ENCODE measurements at places on chromosomes 13 and 19.

- DNase-seq = no peak
Measured at GRCh38 chr13:91482427-91482826, 84.0 kb downstream of the GPC5 start.

GRCh38 chr19:24081056-24081455 lies 5.9 kb upstream of the ZNF254 start:
- no peak for DNase-seq

- DNase-seq = no peak
Measured at GRCh38 chr13:109817591-109818535, 31.5 kb upstream of the IRS2 start.

- DNase-seq = no peak
Measured at GRCh38 chr13:98581971-98582702, 5.2 kb upstream of the STK24 start.

- peak; percentile 86 for DNase-seq
Measured at GRCh38 chr19:46426506-46427162, 2.1 kb downstream of the PNMA8C start.

GRCh38 chr13:109400624-109401257 lies 385.6 kb downstream of the IRS2 start:
- no peak for DNase-seq

- no peak for DNase-seq
Measured at GRCh38 chr13:47215736-47216135, 318.9 kb upstream of the HTR2A start.

- peak; percentile 72 for DNase-seq
Measured at GRCh38 chr13:96785986-96786385, 208.3 kb downstream of the OXGR1 start.

DNA sequence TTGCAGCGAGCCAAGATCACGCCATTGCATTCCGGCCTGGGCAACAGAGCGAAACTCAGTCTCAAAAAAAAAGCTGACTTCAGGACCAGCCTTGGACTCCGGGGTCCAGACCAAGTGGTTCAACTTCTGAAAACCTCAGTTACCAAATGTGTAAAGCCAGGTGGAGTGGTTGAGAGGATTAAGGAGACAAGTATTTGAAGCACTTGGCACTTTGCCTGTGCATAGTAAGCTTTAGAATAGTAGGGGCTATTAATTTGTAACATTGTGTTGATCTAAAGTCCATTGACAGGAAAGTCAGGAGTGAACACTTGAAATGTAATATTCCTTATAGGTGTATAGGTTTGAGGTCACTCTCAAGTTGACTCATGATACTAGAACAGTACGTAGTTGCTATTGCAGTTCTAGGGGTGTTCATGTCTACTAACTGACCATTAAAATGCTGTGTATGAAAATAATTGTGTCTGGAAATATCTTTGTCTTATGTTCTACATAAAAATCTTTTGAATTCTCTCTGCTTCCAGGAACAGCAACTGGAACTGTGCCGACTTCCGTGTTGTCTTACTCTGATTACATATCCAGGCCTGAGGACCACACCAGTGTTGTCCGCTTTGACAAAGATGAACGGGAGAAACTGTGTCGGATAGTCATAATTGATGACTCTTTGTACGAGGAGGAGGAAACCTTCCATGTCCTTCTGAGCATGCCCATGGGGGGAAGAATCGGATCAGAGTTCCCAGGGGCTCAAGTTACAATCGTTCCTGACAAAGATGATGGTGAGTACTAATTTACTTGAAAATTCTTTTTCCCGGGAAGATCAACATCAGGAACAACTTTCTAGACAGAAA lies 97.4 kb downstream of the FREM2 start:
- DNase-seq = no peak

DNA sequence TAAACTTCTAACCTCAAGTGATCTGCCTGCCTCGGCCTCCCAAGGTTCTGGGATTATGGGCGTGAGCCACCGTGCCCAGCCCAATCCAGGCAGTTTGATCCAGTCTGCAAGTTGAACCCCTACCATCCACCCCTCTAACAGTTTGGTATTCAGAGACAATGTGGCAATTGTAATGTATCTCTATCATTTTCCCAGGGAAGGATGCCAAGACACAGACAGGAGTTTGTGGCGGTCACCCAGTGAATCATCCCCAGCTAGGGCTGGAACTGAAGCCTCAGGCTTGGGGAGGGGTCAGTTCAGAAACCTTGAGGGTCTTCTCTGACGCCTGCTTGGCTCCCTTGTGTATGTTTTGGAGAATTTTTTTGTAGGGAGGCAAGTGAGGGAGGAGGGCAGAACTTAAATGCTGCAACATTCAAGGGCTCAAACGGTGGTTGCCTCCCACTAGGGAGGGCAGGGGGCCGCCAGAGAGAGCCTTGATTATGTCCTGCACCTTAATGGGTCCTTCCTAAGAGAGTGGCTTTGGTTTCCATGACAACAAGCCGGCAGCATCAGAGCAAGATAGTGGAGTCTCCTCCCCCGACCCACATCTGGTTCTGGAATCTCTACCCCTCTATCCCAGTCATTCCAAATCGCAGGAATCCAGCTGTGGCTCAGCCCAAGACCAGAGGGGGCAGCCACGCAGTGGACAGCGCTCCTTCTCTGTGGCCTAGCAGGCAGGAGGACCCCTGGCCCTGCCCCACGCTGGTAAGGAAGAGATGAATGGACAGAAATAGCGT lies 14.9 kb upstream of the FEM1A start:
- no peak for DNase-seq

DNA sequence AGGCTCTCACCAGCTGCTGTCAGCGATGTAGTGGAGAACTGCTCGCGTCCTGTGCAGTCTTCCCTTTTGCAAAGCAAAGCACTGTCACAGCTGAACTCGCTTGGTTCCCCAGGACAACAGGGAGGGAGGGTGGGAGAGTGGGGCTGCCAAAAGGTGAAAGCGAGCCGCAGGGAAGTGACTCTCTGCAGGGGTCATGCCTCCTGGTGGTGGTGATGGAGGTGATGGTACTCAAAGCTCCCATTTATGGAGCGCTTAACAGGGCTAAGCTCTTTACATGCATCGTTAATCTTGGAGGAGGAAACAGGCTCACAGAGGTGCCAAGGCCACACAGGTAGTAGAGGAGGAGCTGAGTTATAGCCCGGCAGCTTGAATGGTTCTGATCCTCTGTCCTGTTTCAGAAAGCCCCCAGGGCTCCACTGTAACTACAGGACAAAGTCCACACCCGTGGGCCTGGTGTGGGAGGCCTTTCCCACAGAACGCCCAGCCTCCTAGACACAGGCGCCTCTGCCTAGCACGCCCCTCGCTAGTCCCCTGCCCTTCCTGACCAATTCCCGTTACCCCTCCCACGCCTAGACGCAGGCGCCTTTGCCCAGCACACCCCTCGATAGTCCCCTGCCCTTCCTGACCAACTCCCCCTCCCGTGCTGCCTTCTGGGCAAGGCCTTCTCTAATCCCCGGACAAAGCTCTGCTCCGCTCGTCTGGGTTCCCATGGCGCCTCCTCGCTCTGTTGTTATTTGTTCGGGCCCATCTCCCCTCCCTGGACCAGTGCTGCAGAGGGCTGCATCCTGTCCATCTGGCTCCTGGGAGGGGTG lies 10.7 kb downstream of the PPP1R37 start:
- no peak for DNase-seq

DNA sequence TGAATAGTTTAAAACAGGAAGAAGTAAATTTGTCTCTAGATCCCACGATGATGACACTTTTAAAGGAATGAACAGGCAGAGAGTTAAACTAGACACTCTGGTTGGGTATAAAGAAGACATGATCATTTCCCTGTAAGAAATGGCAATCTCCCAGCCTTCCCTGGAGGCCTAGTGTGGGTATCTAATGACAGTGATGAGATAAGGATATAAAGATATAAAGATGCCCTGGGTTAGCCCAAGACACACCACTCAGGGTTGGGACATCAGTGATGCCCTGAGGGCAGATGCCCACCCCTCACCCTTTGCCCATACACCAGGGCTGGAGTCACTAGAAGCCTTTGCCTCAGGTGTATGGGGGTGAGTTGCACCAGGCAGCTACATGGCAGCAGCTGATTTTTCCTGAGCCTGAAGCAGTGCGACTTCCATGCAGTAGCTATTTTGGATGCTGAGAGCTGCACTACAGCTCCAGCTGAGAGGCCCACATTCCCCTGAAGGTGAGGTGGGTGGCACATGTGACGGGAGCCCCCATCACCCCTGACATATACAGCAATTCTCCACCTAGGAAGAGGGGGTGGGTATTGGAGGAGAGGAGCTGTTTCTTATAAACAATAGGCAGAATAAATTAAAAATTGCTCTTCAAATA lies 177.5 kb downstream of the NDFIP2 start:
- DNase-seq = no peak

DNA sequence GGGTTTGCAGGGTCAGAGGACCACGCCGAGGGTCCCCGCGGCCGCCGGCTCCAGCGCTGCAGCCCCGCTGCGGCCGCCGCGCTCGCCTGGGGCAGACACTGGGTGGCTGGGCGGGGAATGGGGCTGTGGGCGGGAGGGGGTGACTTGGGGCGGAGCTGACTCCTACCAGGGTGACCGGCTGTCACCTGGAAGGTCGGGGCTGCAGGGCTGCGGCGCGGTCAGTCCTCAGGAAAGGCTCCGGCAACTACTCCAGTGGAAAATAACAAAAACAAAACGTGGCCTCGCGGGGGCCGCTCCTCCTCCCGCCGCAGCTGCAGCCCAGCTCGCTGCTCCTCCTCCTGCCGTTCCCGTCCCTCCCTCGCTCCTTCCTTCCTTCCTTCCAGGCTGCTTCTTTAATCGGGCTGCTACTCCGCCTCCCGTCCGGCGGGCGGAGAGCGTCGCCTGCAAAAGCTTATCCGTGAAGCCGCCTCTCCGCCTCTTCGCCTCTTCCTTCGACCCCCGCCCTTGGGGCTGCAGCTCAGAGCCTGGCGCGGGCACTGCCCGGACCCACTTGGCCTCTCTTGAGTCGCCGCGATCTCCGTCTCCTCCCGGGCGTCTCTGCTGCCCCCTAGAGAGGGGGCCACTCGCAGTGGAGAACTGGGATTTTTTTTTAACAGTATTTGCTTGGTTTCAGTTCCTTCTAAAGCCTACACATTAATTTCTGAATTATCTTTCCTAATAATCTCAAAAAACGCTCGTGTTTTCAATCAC lies at the start of gene TBC1D4:
TBC1D4 (minus strand) TSS at position 100 of the 750 bp plus-strand sequence. CDS start 402 bp downstream, outside the sequence.
- peak; percentile 88 for DNase-seq

GRCh38 chr13:41465241-41465847 lies 8.0 kb downstream of the RGCC start:
- DNase-seq = peak; percentile 46

- no peak for DNase-seq
Measured at GRCh38 chr13:40484974-40485373, 181.5 kb downstream of the FOXO1 start.

GRCh38 chr13:100828226-100828625 lies 153.6 kb upstream of the TMTC4 start:
- peak; percentile 37 for DNase-seq

GRCh38 chr13:82827724-82828123 lies 1054.5 kb downstream of the SLITRK1 start:
- DNase-seq = no peak

GRCh38 chr19:51407511-51408131 lies 9.8 kb downstream of the SIGLEC10 start:
- DNase-seq = peak; percentile 53

DNA sequence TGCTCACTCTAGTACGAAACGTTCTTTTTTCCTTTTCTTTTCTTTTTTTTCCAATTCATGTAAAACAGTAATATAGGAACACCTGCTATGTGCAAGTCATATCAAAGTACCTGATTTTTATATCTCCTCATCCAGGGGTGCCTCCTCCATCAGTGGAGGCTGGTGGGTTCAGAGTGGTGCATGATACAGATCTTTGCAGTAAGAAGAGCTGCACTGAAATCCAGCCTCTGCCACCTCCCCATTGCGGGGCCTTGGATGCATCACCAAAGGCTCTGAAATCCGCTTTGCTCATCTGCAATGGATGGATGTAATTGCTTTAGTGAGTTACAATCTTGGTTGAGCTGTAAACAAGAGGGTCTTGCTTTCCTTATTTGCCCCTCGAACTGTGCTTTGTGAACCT lies 38.3 kb downstream of the GPR12 start:
- DNase-seq = no peak

GRCh38 chr13:26377038-26377437 lies 123.1 kb downstream of the CDK8 start:
- no peak for DNase-seq

- no peak for DNase-seq
Measured at GRCh38 chr19:21508198-21508597, 2.8 kb downstream of the ZNF429 start.

- DNase-seq = no peak
Measured at GRCh38 chr13:101332583-101332982, 83.7 kb downstream of the NALCN start.

- DNase-seq = peak; percentile 54
Measured at GRCh38 chr19:47331931-47332547, at the start of gene C5AR2. Gene C5AR2, plus strand, starts transcription at chr19:47332175. Its CDS starts 8,625 bp downstream, at chr19:47340800.

DNA sequence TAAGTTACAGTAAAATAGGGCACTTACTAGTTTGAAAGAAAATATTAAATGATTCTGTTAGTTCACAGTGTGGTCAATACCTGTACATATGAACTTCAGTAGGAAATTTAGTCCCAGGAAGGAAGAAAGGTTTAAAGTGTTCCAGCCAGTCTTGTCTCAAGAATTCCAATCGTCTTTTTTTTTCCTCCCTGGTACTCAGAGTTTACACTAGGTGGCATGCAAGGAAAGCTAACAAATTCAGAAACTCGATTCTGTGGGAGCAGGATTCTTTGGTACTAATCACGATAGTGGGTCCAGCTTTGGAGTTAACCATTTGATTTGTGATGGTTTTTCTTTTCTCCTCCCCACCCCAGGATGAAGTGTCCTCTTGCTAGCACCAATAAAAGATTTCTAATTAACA lies 43.6 kb downstream of the POLR1D start:
- DNase-seq = no peak

GRCh38 chr13:38042771-38043170 lies 173.2 kb upstream of the TRPC4 start:
- DNase-seq = no peak

- DNase-seq = no peak
Measured at GRCh38 chr13:51167393-51168191, 54.6 kb upstream of the FAM124A start.

- no peak for DNase-seq
Measured at GRCh38 chr13:90538063-90538462, 809.4 kb upstream of the MIR17HG start.

GRCh38 chr19:2127758-2128157 lies 23.6 kb downstream of the AP3D1 start:
- no peak for DNase-seq

GRCh38 chr19:47272448-47273312 lies 2.0 kb upstream of the INAFM1 start:
- peak; percentile 52 for DNase-seq

DNA sequence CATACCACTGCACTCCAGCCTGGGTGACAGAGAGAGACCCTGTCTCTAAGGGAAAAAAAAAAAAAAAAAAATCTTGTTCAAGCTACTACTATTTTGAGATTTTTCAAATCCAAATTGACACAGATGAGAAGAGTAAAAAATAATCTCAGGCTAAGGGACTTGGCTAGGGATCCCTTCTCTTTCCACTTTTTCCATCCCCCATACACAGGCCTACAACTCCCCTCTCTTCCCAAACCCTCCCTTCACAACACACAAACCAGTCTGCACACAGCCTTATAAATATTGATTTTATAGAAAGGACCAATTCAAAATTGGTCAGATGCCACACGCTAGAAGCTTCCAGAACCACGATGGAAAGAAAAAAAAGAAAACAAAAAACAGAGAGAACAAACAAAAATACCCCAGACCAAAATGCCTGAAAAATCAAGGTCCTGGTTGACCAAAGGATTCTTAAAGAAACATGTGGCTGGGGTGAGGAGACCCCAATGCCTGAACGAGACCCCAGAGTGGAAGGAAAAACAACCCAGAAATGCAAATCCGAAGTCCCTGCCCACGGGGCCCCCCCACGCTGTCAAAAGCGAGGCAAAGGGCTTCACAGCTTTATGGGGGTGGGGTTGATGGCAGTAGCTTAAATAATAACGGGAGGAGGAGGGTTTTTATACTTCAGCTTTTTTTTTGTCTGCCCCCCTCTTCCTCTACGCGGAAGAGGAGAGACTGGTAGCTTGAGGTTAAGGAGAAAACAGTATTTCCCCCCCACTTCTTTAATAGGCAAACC lies 18.1 kb downstream of the QPCTL start:
- DNase-seq = no peak
